Cerebellar cortex (tissue), 1 donor: ENCODE measurements at places on chromosomes 2 and 18.
A peak's percentile ranks its signal among the peaks of the same experiment; 100 is the strongest.

GRCh38 chr18:50424877-50425690 is 50.2 kb downstream of the SKA1 start:
- DNase-seq, result no peak

DNA sequence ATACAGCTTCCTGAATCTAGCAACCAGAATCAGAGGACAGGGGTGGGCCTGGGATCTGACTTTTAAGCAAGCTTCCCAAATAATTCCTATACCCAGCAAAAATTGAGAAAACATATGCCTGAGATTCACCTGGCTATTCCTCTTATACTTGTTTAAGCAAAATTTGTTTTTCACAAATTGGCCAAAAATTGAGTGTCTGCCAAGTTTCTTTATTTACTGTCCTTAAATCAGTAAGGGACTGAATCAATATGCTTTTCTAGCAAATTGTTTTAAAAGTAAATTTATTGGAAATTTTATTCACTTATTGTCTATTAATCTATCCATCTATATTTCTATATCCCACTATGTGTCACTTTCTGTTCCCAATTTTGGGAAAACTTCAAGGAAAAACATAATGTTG is 337.0 kb upstream of the ZNF804A start:
- no peak for DNase-seq

GRCh38 chr18:10860382-10860781 is 289.0 kb downstream of the PIEZO2 start:
- DNase-seq, result no peak

- no peak for DNase-seq
These were observed 30.4 kb downstream of the CYTIP start for GRCh38 chr2:157413326-157414035.

DNA sequence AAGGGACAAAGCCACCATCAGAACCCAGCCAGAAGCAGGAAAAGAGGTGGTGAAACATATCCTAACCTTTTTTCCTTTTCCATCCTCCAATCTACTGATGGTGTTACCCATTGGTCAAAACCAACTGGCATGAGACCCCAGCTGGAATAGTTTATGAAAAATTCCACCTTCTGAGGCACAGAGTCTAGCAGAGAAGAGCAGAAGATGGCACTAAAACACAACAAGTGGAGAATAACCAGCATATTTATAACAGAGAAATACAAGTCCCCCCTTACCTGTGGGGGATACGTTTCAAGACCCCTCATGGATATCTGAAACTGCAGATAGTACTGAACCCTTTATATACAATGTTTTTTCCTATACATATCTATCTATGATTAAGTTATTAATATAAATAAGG is 4.9 kb upstream of the INPP1 start:
- no peak for DNase-seq

DNA sequence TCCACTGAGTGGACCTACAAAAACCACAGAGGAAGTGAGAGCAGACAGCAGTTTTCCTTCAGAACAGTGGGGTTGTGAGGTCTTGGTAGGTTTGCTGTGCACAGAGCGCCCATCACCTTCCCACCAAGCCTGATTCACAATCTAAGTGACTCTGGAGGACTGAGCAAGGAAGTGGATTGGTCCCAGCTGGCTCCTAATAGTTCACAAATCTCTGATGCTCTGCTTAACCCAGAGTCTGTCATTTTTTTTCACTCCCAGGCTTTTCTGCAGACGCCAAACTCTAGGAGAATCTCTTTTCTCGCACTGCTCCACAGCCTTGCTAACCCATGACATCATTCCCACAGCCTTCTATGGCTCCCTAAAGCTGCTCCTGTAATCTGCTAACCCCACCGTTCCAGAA is 280.4 kb downstream of the C1D start:
- no peak for DNase-seq

DNA sequence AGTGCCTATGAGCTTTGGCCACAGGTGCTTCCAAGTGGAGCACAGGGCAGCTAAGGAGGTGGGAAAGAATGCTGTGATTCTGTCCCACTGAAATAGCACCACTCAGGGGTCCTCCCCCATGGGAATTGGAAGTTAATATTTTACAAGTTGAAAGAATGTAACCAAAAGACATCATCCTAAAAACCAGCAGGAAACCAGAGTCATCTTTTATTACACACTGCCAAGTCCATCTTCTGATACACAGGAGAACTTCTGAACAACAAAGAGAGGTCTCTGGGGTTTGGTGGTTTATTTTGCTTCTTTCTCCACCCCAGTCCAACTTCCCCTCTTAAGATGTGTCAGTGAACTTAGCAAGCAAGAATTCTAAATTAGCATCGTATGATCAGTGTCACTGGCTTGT is 47.7 kb downstream of the COLEC12 start:
- no peak for DNase-seq

DNA sequence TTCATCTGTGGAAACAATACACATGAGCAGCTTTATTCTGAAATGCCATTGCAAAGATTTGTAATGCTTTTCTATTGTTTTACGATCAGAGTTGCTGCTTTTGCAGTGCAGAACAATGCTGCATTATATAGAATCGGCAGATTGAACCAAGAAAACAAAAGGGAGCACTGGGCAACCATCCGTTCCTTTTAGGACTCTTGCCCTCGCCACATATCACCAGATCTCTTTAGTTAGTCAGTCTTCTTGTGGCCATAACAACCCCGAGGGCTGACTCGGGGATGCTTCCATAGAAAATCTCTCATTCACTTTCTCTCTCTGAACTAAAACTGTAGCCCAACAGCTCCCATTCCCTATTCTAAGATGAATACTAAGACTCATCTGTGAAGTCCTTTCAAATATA is 340.4 kb downstream of the NRXN1 start:
- DNase-seq, result peak; percentile 55

GRCh38 chr2:53633441-53633840 is 134.2 kb upstream of the CHAC2 start:
- no peak for DNase-seq

DNA sequence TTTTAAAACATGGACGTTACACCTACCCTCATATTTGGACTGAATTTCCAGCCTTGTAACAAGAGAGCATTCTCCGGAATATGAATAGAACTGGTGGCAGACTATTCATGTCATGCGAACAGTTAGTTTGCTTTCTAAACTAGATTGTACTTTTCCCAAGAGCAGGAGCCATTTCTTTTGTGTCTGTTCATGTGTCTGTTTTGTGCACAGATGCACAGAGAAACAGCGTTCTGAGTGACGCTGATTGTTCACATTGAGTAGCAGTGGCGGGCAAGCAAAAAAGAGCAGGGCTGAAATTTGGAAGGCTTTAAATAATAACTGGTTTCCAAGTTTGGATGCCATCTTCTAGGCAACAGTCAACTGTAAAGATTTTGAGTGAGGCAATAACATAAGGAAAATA is 200.3 kb downstream of the NRXN1 start:
- DNase-seq, result no peak
